ENCODE measurements at places on chromosomes 13 and 19.

DNA sequence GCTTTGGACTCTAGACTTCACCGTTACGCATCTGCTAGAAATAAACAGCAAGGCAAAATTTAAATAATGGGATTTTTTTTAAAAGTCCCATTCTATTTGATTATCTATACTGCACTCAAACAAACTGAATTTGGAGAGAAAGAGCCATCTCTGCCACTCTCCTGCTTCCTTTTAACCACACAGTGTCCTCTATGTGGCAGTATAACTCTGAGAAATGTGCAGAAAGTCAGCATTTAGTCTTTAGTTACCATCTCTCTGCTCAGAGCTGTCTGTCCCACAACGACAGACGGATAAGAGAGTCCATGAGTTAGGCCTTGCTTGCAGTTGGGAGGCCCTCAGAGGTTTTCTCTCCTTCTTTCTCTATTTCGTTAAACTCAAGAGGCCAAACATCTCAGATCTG lies 21.2 kb downstream of the CCNA1 start:
- no peak for DNase-seq

DNA sequence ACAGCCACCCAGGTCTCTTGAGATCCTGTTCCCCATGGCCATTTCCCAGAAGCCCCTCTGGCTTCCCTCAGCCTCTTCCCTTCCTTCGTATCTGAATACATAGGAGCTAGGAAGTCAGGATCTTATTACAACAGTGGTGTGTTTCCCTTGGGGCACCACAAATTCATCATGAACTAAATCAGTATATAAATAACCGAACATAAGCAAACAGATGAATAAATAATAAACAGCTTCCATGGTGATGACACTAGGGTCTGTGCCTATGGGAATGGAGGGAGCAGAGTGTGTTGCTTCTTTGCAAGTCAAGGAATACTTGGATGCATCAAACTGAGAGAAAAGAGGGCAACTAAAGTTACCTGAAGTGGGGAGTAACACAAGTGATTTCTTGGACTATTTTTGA lies 527.6 kb downstream of the LMO7 start:
- no peak for DNase-seq

GRCh38 chr13:106987427-106987785 lies 419.5 kb upstream of the ARGLU1 start:
- no peak for DNase-seq

DNA sequence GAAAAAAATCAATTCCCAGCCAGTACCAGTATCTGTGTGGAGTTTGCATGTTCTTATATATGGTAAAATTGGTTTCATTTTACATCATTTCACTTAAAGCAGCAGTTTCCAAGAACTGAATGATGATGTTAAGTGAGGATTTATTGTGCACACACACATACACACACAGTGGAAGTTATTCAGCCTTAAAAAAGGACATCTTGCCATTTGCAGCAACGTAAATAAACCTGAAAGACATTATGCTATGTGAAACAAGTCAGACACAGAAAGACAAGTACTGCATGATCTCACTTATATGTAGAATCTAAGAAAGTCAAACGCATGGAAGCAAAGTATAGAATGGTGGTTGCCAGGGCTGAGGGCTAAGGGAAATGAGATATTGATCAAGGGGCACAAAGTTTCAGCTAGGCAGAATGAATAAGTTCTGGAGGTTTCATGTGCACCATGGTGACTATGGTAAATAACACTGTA lies 5.3 kb downstream of the SIGLECL1 start:
- no peak for DNase-seq

DNA sequence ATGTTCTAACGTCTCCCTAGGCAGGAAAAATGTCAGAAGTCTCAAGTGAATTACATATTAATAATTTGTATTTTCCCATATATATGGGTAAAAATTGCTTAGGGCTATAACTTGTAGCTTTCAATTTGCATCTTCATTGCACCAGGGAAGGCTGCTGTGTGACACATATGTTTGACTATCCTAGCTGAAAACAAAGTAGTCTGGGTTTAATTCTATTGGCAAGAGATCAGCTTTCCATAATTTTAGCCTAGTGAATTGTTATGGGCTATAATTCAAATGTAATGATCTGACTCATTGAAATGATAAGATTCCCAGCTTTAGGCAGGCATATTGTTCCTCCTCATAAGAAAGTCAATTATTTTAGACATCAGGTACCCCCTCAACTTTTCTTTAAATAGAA lies 553.1 kb downstream of the DCT start:
- no peak for DNase-seq

DNA sequence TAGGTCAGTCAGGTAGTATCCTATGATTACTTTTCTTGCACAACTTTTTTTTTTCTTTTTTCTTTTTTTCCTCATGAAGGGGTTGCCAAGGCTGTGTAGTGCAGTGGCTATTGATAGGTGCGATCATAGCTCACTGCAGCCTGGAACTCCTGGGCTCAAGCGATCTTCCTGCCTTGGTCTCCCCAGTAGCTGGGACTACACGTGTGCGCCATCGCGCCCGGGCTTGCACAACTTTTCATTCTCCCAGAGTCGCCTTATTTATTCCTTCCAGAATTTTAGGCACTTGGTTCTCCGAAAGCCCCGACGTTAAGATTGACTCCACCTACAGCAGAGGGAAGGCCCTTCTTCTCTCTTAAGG lies 867 bp upstream of the ZNF613 start:
- DNase-seq = no peak

DNA sequence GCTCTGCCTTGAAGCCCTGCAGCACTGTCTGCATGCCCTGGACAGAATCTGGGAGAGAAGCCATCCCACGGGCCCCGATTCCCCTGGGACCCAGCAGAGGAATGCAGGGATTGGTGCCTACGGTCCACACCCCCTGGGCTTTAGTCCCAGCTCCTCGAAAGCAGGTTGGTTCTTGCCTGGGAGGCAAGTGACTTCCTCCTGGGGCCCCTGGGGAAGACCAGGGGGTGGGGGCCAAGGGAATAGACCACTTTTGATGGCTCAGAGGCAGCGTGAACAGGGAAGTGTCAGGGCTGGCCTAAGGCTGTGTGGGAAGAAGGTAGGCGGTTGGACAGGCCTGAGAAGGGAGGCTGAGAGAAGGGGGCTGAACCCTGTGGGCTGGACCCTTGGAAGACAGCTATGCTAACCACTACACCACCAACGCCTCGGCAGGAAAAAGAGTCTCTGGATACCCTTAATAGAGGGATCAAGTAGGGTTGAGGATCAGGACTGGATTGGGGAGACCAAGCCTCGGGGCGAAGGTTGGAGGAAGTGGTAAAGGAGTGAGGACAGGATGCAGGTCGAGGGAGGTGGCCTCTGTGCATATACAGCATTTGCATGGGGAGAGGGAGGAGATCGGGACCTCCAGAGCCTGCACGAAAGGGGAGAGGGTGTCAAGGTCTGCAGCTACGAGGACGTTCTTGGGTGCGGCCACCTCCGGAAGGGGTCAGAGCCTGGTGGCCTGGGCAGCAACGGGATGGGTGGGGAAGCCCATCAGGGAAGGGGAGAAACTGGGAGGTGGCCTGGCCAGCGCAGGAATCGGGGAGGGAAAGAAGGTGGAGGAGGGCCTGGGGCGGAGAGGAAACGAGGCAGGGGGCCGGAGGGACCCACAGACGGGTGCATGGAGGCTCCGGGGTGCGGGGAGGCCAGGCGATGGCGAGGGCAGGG lies 709 bp downstream of the DPP9 start:
- no peak for DNase-seq

DNA sequence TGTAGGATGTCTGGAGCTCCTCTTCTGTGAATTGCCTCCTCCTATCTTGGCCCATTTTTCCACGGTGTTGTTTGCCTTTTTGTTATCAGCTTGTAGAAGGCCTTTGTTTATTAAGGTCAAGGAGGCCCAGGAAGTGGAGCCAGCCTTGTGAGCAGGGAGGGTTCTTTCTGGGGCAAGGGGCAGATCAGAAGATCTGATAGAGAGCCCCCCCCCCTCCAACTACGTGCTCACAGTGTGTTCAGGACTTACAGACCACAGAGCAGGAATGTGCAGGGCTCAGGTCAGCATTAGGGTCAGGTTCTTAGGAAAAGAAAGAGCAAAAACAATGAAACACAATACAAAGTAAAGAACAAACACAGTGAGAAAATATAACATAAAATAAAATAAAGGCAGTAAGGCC lies 59.4 kb downstream of the CCNE1 start:
- DNase-seq = no peak

DNA sequence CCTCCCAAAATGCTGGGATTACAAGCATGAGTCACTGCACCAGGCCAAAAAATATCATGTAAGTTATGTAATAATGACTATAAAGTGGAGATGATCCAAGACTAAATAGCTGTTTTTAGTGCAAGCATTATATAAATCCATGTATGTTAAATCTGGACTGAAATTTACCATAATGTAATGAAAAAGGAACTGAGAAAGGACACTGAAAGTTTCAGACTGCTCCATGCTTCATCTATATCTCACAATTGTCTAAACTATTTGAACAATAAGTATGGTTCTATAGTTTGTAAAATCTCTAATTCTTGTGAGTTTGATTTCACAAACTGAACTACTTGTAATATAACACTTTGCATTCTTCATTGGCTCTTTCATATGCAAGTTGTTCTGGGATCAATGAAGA lies 2299.5 kb downstream of the PCDH9 start:
- no peak for DNase-seq

GRCh38 chr13:89432997-89433396 lies 1761.8 kb downstream of the SLITRK5 start:
- no peak for DNase-seq

Measured in HFFc6 (cell line).